ENCODE measurements at places on chromosomes 2 and 18.

DNA sequence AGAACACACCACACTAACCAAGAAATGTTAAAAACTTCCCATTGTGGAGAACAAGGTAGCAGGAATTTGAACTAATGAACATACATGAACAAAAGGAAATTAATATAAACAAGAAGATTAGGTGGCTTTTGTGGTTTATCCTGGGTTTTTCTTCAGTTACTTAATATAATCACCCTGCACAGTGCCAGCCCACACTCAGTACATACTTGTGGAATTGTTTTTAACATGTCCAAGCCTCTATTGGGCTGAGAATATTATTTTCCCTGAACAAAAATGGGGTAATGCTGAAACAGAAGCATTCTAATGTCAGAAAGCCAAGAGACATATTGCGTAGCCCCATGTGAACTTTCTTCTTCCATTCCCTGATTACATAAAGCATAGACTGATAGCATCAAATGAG is 202.8 kb downstream of the DNER start:
- DNase-seq, result no peak

DNA sequence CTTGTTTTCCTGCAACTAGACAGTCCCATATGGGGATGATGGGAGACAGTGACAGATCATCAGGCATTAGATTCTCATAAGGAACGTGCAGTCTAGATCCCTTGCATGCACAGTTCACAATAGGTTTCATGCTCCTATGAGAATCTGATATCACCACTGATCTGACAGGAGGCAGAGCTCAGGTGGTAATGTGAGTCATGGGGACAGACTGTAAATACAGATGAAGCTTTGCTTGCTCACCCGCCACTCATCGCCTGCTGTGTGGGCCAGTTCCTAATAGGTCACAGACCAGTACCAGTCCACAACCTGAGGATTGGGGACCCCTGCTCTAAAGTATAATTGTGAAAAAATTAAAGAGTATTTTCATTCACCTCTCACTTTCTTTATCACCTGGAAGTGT is 23.6 kb upstream of the RAB1A start:
- DNase-seq, result no peak

- no peak for DNase-seq
Observed at GRCh38 chr2:108820482-108820881, 33.9 kb downstream of the CCDC138 start.

DNA sequence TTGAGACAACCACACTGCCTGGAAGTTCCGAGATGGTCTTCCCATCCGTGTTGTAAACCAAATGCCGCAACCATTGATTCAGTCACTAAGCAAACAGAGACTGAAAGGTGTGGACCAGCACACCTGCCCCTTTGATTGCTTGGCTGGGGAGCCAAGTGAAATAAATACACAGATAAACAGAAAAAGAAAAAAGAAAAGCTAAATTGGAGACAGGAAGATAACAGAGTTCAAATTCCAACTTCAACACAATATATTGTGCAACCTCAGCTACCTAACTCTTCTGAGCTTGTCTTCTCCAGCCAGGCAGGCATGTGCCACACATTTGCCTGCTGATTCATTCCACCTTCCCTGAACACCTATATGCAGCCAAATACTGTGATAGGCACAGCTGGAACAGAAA is 110.9 kb downstream of the PID1 start:
- no peak for DNase-seq

GRCh38 chr2:12151716-12152115 is 405.3 kb downstream of the LPIN1 start:
- no peak for DNase-seq

- no peak for DNase-seq
Observed at GRCh38 chr2:241741016-241741415, 6.6 kb downstream of the D2HGDH start.

Data from stimulated activated naive CD8-positive, alpha-beta T cell treated with anti-CD3 and anti-CD28 coated beads, Interleukin-15, amount 100 ng/mL, for 72 hours (primary cell).